GM10248 (cell line): ENCODE measurements at places on chromosomes 2 and 18.

DNA sequence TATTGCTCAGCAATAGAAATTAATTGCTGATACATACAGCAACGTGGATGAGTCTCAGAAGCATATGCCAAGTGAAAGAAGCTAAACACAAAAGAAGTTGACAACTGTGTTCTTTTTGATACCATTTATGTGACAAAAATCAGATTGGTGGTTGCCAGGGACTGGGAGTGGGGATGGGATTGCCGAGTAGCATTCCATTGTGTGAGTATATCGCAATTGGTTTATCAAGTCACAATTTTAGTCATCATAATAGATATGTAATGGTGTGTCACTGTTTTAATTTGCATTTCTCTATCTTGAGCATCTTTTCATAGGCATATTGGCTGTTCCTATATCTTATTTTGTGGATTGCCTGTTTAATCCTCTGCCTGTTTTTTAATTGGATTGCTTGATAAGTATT lies 20.9 kb downstream of the STRADB start:
- DNase-seq: no peak

GRCh38 chr2:145654156-145654555 lies 1134.2 kb upstream of the ZEB2 start:
- no peak for DNase-seq

- DNase-seq: no peak
These were observed 56.3 kb upstream of the MCFD2 start for GRCh38 chr2:46971929-46972328.

GRCh38 chr18:35611518-35611917 lies 30.0 kb downstream of the GALNT1 start:
- DNase-seq: no peak

- DNase-seq: no peak
These were observed 19.6 kb downstream of the SEC11C start for GRCh38 chr18:59159265-59159664.

- no peak for DNase-seq
These were observed 616 bp upstream of the RBMS1 start for GRCh38 chr2:160494201-160494644.

GRCh38 chr18:35019933-35020332 lies 21.3 kb upstream of the MAPRE2 start:
- no peak for DNase-seq

GRCh38 chr2:219572237-219573001 lies at the start of gene INHA:
INHA (plus strand) TSS chr2:219572310; CDS start chr2:219572375, 65 bp downstream.
- DNase-seq: no peak

GRCh38 chr2:19868701-19869580 lies 32.8 kb downstream of the TTC32 start:
- DNase-seq: peak; percentile 66

DNA sequence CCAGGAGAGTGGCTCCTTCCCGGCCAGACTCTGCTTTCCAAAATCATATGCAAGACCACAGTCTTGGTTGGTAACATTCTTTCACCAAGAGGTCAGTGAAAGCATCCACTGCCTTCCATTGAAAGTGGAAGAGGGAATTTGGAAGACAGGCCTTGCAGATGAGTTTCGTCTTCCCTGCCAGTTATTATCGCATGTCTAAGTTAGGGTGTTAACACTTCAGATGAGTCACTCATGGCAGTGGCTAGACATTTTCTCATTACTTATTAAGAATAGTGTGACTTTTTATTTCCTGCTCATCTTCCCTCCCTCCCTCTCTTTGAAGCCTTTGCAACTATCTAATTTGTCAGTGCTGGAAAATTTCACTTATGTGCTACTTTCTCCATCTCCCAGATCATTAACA lies 102.9 kb upstream of the EPB41L3 start:
- no peak for DNase-seq

- no peak for DNase-seq
These were observed 64.8 kb downstream of the BCL2L11 start for GRCh38 chr2:111185361-111186022.

DNA sequence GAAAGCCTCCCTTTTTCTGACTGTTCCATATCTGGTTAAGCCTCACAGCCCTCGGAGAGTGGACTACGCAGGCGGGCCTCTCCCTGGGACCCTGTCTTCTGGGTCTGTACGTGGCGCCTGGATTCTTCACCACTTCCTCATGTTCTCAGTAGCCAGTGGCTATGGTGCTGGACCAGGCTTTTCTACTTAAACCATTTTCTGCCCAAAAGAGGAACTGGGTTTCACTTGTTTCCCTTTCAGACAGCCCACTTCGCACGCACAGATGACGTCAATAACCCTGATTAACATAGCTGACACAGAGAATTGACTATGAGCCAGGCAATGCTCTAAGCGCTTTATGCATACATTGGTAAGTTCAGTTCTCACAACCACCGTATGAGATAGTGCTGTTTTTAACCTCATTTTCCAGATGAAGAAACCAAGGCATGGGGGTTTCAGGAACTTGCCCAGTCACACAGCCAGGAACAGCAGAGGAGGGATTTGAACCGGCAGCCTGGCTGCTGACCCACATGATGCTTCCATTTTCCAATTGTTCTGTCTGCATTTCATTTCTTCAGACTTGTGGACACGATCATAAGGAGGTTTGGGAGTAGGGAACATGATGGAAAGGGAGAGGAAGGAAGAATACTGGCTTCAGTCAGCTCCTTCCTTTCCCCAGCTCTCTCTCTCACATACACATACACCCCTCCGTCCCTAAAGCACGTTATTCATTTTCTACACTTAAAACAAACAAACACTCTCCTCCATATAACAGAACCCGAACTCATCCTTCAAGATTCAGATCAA lies 41.7 kb downstream of the MYOM1 start:
- peak; percentile 82 for DNase-seq
